ENCODE measurements at places on chromosomes 7 and 10.

DNA sequence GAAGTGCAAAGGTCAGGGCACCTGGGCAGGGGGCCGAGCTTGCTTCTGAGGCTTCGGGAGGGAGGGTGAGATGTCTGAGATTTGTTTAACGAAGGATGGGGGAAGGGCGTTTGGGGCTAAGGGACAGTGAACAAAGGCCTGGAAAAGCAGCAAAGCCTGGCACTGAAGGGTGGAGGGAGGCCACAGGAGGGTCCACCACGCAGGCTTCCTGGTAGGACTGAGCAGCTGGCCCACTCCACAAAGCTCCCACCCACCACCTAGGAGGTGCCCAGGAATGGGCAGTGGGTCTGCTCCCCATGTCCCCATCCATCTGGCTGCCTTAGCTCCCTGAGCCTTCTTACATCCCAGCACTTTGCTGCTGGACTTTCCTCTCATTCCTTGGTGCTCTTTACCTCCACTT, 39.4 kb upstream of the CXCL12 start:
- no peak for DNase-seq

GRCh38 chr7:137967143-137968018, 34.5 kb downstream of the CREB3L2 start:
- DNase-seq: no peak

DNA sequence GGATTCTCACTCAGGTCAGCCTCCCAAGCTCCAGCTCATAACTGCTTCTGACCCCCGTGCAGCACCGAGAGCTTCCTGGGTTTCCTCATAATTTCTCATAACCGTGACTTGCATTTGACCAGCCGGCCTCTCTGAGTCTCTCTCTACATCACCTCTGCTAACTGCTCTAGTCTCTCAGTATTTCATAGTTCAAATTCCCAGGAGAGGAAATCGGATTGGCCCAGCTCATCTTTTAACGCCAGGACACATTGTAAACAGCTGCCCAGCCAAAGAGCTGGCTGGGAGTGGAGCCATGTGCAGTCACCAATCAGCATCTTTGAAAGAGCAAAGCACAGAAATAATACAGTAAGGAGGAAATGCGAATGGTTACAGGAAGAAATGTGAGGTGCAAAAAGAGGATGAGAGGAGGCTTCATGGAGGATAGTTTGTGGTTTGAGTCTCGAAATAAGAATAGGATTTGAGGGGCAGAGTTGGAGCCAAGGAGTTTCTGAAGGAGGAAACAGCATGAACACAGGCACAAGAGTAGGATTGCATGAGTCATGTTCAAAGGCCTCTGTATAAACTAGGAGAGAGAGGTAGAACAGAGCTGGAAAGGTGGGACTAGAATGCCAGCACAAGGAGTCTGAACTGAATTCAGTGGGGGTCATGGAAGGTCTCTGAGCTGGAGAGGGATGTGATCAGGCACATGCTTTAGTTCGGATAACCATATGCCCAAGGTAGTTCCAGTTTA, 15.2 kb upstream of the LBX1 start:
- peak; percentile 62 for DNase-seq

DNA sequence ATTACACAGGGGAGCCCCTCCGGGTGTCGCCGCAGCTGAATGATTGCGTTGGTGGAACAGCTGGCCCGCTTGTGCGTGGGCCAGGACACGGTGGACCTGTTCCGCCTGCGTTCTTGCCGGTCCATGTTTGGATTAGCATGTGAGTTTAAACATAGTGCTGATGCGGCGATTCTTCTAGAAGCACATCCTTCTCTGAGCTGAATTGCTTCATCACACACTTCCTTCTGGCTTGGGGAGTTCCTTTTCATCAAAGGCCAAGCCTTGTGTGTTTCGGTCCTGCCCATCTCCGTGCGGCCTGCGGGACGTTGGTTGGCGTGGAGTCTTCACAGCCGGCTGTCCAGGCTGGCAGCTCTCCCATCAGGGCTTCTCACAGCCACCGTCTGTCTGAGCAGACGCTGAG, 45.5 kb upstream of the SLC29A4 start:
- peak; percentile 66 for DNase-seq

GRCh38 chr10:113533801-113534200, 19.1 kb upstream of the HABP2 start:
- DNase-seq: no peak

DNA sequence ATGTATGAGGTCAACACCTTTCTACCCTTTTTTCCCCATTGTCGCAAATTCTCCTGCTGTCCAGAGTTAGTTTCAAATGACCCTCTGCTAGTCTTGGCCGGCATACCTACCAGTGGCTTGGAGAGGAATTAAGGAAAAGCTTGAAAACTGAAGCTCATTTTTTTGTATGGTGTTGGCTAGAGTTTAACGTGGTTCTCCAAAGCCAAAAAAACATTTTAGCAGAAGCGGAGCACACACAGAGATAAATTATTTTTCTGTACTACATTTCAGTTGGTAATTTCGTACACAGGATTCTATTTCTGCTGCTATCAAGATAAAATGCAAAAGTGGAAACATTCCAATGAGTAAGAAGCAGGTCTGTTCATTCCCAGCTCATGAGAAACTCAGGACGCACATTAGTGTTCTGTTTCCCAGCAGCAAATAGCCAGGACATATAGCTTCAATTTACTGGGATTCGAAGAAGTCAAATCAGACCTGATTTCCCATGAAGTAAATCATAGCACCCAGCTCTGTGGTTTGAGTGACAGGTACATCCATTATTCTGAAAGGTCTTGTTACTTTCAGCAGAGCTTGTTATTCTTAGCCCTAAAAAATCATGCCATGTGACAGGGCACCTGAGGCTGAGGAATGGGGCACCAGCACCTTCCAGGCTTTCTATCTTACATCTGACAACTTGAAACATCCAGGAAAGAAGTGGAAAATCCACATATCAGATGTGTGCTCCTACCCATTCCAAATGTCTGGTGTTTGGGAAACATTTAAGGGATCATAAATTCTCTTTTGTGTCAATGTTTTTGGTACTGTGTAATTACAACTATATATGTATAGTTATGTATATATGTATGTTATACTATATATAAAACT, 215.9 kb upstream of the C7orf33 start:
- DNase-seq: no peak

GRCh38 chr10:24935504-24936292, 16.7 kb downstream of the PRTFDC1 start:
- DNase-seq: no peak

GRCh38 chr10:131102676-131103075, 208.8 kb downstream of the TCERG1L start:
- no peak for DNase-seq

DNA sequence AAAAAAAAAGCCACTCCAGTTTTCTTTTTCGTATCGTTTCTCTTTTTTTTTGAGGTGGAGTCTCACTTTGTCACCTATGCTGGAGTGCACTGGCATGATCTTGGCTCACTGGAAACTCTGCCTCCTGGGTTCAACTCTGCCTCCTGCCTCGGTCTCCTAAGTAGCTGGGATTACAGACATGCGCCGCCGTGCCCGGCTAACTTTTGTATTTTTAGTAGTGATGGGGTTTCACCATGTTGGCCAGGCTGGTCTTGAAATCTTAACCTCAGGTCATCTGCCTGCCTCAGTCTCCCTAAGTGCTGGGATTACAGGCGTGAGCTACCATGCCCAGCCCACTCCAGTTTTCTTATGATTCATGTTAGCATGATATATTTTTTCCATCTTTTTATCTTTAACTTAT, 92.7 kb downstream of the ANKRD61 start:
- no peak for DNase-seq

- DNase-seq: no peak
Measured at GRCh38 chr7:81883801-81884393, 114.0 kb upstream of the HGF start.

DNA sequence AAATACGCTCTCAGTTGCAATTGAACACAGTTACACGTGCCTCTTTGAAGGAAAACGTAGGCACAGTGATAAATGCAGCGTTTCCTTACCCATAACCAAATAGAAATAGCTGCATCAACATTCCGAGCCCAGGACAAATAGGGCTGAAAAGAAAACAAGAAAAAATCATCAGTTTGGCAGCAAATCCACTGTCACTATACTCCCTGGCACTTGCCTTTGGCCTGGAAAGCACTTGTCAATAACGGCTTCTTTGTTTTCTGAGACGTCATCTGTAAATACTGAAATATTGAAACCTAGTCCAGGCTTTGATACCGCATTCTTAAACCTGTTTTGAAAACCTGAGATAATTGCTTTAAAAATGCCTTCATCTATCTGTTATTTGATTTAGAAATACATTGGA, 167.2 kb upstream of the AKR1E2 start:
- no peak for DNase-seq

DNA sequence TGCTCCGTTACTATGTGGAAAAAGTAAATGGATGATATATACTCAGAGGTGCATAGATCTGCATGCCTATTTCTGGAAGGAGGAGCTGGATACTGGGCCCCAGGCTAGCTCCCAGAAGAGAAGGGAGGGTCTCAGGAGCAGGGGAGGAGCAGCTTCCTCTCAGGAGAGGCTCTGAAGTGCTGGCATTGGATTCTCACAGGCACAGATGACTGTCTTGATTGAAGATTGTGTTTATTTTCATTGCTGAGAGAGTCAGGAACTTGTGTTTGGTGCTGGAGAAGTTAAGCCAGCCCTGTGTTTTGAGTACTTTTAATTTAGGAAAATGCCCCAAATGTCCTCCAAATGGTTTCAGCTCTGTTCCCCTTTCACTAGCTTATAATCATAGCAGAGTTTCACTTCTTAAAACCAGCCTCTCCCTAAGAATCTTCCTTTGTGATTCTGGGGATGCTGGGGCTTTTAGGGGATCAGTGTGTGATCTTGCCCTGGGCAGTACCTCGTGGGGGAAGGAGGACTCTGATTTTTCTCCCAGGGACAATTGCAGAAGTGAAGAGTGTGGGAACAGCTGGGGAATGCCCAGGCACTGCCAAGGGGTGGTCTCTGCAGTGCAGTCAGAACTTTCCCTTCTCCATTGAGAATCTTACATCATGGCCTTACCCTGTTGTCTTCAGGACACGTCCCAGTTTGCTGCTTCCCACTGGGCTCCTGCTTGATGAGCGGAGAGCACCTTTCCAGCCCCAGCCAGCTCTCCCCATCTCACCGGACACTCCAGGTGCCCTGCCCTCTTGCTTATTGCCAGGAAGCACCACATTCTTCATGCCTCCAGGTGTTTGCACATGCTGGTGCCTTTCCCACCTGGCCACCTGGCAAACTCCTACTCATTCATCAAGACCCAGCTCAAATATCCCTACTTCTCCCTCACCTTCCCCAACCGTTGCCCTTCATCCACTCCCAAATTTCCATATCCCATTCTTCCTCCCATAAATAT, 102.8 kb downstream of the ARHGAP22 start:
- DNase-seq: peak; percentile 14

- peak; percentile 34 for DNase-seq
Measured at GRCh38 chr7:21547501-21547900, 4.7 kb downstream of the DNAH11 start.

DNA sequence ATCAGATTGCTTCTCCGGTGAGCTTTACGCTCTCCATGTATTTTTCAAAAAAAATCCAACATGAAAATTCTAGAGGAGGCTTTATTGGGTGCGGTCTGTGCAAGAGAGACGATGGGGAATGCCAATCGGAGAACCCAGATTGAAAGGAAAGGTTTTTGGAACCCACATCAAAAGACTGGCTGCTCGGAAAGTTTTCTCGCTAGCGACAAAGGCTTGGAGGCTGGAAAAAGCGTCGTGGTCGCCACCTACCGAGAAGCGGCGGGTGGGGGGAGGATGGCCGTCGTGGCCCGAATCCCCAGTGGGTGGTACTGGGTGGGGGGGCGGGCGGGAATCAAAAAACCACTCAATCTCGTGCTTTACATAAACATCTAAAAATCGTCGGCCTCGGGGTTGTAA, 1.1 kb upstream of the GTF2I start:
- DNase-seq: peak; percentile 35

DNA sequence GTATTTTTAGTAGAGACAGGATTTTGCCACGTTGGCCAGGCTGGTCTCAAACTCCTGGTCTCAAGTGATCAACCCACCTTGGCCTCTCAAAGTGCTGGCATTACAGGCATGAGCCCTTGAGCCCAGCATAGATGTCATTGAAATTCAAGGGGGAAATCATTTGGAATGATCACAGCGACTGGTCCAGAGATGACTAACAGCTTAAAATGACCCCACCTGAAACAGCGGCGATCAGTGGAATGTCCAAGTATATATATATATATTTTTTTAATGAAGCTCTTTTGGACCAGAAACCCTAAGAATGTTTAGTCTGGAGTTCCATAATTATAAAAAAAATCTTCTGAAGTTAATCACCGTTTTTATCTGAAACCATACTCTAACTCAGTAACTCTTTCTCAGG, 12.5 kb upstream of the AKR1E2 start:
- no peak for DNase-seq

- DNase-seq: no peak
Measured at GRCh38 chr10:91761721-91762120, 36.5 kb upstream of the TNKS2 start.

- DNase-seq: no peak
Measured at GRCh38 chr7:151094675-151095074, 8.4 kb downstream of the AGAP3 start.

GRCh38 chr7:24970676-24971075, 9.3 kb downstream of the OSBPL3 start:
- no peak for DNase-seq

DNA sequence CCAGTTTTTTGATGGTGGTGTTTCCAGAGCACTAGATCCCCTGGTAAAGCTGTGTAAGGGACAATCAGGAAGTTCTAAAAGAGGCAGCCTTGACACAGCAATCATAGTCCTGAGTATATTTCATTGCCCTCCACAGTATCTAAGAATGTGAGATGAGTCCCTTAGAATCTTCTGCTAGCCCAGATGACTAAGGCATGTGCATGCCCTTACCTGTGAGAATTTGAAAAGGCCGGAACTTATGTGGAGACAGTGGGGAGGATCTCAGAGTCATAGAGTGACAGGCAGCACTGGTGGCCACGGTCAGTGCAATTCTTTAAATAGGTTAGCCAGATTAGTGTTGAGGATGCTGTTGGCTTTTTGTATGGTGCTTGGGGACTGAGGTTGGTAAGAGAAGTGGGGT, 361.4 kb upstream of the VSTM2A start:
- no peak for DNase-seq

- no peak for DNase-seq
Measured at GRCh38 chr10:131855461-131856401, 45.1 kb upstream of the PPP2R2D start.

DNA sequence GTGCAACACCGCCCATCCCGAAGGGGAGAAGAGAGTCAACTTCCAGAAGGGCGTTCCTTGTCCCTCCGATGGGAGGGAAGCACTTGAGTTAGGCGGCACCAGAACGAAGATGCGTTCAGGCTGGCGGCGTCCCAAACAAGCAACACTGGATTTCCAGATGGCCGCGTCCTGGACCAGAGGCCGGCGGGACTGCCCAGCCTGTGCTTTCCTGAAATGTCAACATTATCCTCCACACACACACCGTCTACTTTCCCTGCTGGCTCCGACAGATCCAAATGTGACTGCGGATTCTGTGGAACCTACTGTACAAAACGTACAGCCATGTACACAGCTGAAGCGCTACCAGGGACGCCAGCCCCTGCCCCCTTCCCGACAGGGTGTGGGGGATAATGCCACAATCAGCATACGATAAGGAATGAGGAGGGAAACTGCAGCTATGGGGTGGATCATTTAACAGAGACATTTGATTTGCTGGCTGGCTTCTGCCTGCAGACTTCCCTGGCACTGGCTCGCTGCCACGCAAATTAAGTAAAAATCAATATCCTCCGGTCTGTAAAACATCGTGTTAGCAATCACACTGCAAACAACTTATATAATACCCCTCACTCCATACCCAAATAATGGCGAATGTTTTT, 82.1 kb downstream of the ZRANB1 start:
- DNase-seq: no peak
